Right lung (tissue), 10 donors: ENCODE measurements at places on chromosomes 6 and 20.

DNA sequence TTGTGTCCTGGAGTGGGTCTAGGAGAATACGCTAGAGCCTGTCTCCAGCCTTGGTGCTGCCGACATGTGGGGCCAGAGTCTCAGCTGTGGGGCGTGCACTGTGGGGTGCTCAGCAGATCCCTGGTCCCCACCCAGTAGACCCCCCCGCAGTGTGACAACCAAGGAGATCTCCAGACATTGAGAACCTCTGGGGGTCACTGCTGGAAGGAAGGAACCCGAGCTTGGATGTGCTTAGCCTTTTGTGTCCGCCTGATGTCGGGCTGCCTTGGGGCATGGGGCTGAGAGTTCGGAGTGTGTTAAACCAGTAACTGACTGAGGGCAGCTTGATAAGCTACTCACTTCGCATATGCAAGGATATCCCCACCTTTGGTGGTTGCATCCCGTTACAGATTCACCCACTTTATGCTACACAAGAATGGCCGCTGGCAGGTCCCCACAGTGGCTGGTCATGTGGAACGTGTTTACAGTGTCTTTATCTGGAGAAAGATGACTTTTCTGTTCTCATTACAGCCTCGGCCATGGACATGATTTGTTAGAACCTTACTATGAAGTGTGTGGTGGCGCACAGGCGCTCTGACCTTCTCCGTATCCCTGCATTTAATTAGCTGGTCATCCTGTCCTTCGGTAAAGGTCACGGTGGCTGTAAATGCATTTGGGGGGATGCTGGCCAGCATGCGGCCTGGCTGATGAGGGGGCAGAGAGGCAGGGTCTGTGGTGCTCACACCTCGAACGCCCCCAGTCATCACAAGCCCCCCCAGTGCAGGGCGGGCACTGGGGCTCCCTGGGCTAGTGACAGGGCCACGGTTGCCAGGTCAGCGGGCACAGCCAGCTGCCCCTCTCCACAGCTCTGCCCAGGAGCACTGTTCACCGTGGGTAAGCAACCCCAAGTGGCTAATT is 366.8 kb downstream of the TAF4 start:
- DNase-seq = no peak

DNA sequence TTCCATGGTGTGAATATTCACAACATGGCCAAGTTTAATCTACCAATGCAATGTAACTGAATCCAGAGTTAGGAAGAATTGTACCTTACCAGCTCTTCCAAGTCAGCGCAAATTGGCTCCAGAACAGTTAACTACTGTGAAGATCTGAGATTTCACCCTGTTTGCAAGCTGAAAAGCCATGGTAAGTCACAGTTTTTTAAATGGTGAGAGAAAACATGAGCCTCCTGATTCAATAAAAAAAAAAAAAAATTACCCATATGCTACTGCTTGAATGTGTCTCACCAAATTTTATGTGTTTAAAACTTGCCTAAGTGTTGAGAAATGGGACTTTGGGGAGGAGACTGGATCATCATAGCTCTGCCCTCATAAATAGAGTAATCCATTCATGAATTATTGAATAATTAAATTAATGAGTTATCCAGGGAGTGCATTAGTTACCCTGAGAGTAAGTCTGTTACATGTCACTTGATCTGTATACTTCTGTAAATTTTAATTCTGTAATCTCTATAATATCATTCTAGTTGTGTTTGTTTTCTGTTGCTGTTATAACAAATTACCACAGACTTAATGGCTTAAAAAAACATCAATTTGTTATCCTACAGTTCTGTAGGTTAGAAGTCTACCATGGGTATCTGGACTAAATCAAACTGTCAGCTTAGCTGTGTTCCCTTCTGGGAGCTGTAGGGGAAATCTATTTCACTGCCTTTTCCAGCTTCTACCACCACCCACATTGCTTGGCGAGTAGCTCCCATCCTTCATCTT is 1355.9 kb downstream of the GRIK2 start:
- DNase-seq = no peak

- DNase-seq = no peak
These were observed 86.9 kb downstream of the MLIP start for GRCh38 chr6:54198134-54198533.

DNA sequence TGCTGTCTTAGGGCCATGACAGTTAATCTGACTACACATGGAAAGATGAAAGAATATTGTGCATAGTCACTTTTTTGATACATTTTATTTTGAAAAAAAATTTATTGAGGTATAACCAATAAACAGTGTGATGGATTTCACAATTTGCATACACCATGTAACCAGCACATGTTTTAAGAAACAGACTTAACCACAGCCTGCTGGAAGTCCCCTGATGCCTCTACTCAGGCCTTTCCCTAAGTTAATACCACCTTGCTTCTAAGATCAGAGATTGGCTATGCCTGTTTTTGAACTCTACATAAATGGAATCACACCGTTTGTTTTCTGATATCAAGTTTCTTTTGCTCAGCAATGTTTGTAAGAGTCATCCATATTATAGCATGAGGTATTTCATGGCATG is 136.3 kb downstream of the CFAP61 start:
- no peak for DNase-seq

DNA sequence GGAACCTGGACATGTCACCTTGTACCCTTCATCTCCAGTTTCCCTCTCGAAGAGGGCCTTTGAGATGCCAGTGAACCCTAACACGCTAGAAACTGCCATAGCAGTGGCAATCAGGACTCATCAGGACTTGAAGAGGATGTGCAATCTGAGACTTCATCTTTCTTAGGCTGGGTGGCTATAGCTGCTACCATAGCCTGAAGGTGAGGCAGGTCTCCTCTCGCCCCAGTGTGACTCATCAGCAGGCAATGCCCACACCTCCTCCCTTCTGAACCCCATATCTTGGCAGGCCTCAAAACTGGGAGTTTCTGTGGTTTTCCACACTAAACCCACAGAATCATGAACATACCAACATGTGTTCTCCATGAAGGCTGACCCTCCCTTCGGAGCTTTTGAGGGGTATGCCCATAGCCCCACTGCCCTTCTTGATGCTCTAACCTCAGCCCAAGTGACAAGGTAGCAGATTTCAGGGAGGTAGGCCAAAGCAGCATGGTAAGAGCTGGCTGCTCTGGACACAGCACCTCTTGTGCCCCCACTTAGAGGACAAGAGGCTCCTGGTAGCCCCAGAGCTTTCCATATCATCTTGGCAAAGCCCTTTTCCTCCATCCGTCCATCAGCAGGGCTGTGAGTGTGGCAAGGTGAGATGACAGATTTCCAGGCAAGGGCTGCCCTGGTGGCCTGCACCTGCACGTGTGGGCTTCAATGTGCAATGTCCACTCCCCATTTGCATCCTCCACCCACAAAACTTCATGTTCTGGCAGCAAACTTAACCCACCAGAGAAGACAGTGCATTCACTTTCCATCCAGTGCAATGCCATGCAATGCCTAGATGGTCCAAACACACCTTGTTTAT is 2.6 kb downstream of the BLCAP start:
- DNase-seq = no peak

DNA sequence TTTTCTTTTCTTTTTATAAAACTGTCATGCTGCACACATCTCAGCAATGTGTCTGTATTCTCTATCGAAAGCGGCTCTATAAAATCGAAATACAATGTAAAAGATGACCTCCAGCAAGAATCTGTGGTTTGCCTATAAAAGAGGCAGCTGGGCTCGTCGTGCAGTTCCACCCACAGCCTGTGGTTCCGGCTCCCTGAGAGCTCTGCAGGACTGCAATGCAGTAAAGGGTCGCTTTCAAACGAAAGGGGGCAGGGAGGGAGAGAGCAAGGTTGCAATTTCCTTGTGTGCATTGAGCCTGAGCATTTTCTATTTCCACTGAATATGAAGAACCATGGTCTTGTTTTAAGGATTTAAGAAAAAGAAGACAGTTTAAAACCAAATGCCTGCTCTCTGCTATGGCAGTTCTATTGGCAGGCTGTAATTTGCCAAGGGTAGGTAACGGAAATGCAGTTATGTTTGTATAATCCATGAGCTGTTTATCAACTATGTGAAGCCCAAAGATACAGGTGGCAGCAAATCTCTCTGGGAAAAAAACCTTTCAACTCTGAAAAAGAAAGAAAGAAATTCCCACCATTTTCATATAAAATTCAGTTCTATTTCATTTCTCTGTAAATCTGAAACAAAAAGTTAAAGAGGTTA is 236.5 kb downstream of the HACE1 start:
- no peak for DNase-seq

GRCh38 chr6:150091476-150091875 is 22.6 kb upstream of the ULBP3 start:
- no peak for DNase-seq
